Activated T-helper 1 cell treated with anti-CD3 and anti-CD28 coated beads, Interleukin-12 subunit alpha, Interleukin-12 subunit beta, Interleukin-2, Interleukin-4 antibody, amounts not matched to agents 30 ng/mL and 10 ng/mL and 1 ng/mL, durations not matched to agents 14 hours and 24 hours and 36 hours (primary cell): ENCODE measurements at places on chromosomes 7 and 10. TPM values are rescaled to one million over a fixed set of nuclear protein-coding genes. Genes with fewer than 3 reads are reported as not detected.

WNT2 gene
- total RNA-seq = not detected in 2 replicates

EPO gene
- not detected in 2 replicates for total RNA-seq

PNLIP gene
- total RNA-seq = not detected in 2 replicates

CABCOCO1 gene
- not detected in 2 replicates for total RNA-seq
